ENCODE measurements at places on chromosomes 6 and 20. TPM values are rescaled to one million over a fixed set of nuclear protein-coding genes. Genes with fewer than 3 reads are reported as not detected.

FABP7 gene
- not detected for total RNA-seq

SAMD5 gene
- total RNA-seq = 3.1 TPM

PTCRA gene
- not detected for total RNA-seq

TOP1 gene
- 18.2 TPM for total RNA-seq

CDSN gene
- total RNA-seq = not detected

All from bronchial epithelial cell (primary cell).